Stimulated activated naive CD4-positive, alpha-beta T cell (primary cell): ENCODE measurements at places on chromosomes 3 and 15.

- DNase-seq, result no peak
Observed at GRCh38 chr15:39298271-39298962, 282.5 kb upstream of the THBS1 start.

DNA sequence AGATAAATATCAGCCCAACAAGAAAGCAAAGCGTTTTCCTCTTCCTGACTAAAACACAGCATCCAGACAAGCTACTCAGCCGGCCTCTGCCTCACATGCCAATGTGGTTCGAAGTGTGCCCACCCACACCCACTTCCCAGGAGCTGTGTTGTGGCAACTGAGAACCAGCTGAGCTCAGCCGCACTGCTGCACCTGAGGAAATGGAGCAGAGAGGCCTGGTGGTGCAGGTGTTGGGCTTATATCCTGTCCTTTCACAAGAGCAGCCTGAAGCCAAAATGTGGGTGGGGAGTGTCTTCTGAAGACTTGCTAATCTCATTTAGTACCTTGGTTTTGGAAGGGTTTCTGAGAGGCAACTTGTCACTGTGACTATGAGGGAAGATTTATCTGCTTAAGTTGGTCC is 23.0 kb upstream of the RETNLB start:
- DNase-seq, result no peak

DNA sequence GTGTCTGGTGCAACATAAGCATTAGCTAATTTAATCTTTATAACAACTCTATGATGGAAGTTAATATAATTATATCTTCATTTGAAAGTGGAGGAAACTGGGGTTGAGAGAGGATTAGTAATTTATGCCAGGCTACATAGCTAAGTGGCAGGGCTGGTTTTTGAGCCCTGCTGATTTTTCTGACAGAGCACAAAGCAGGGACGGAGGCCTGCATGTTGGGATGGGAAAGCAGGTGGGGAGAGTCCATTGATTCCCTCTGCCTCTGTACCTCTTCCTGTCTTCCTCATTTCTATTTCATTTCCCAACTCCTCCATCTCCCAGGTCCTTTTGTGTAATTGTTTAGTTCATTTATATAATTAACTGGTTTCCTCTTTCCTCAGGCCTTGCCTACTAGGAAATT is 251.6 kb upstream of the ZPLD1 start:
- no peak for DNase-seq

DNA sequence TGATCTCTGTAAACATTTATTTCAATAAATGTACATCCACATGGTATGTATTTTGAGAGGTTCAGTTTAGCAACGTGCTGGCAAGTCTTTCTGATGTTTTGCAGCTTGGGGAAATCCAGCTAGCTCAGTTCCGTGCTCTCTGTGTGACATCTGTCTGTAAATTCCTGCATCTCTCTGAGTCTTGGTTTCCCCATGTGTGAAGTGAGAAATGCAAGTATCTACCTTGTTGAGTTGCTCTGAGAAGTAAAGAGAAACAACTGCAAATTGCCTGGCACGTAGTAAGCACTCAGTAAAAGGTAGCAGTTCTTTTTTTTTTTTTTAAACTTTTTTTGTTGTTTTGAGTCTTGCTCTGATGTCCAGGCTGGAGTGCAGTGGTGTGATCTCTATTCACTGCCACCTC is 30.2 kb upstream of the MORF4L1 start:
- no peak for DNase-seq

GRCh38 chr15:52668133-52668532 is 11.1 kb downstream of the ATOSA start:
- no peak for DNase-seq

GRCh38 chr3:12487336-12487735 is 3.1 kb downstream of the TSEN2 start:
- no peak for DNase-seq

DNA sequence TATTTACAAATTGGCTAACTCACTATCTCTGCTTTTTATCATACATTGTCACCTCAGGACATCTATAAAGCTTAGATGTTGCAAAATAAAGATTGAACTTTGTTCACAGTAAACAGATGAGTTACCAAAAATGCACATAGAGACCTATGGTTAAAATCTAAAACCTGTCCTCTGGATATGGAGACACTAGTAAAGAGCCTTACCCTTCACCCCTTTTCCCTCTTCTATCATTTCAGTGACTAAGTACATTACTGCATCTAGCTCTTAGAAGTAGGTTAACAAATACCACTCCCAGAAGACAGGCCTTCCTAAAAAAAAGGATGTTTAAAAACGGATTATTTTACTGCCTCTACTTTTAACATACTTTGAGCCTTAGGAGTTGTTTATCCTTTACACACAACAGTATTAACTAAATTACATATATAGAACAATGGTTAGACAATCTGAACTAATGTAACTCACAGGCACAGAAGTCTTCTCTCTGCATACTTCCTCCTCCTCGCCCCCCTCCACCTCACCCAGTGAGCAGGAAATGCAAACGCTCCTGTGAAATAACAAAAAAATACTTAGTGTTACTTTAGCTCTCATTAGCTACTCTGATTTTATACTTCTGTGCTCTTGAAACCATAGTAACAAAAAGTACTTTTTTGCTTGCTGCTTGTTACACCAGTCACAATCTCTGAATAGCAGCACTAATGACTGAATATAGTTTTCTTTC is 23.3 kb downstream of the IREB2 start:
- DNase-seq, result no peak

DNA sequence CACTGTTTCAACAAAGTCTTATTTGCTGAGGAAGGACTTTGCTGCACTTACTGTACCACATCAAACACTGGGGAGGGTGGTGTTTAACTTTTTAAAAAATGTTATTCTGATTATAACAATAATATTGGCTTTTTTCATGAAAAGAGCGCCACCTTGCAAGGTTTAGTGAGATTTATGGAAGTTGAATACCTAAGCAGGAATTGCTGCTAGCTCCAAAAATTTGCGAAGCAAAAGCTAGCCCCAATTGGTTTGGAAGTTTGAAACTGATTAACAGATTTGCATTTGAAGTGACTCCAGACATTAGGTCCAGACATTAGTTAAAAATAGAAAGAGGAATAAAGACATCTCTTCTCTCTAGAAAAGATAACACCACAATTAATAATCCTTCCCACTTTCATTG is 6.7 kb downstream of the ZIC1 start:
- no peak for DNase-seq
